ENCODE measurements at places on chromosomes 3 and 15.

DNA sequence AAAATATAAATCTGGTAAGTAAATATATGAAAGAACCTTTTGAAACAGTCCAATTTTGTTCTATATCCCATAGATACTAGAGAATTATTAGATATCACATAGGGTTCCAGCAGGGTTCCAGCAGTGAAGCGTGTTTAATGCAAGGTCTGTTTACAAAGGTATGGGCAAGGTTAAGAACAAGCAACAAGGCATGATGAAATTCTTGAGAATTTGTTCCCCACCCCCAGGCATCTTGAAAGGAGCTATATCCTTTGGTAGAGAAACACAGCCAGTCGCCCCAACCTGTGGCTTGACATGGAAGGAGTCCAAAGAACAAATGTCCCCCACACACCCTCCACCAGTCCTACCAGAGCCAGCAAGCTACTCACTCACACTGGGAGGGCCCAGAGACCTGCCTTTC, 18.6 kb upstream of the FNDC3B start:
- DNase-seq: no peak

- DNase-seq: peak; percentile 10
Observed at GRCh38 chr3:101571028-101571895, 2.7 kb upstream of the PCNP start.

DNA sequence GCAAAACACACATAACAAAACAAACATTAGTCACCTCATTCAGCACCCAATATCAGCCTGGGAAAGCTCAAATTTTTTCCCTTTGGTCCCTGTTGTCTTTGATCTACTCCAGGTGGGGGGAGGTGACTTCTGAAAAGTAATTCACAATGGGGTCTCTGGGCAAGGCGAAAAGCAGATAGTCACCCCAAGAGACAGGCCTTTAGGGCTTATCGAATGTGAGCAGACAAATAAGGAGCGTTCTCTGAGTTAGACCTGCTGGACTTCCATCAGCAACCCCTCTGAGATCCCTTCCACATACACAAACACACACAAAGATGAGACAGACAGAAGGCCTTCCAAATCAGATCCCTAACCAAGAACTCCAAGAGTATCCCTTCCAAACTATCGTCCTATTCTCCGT, 171.0 kb upstream of the SMAD3 start:
- no peak for DNase-seq

DNA sequence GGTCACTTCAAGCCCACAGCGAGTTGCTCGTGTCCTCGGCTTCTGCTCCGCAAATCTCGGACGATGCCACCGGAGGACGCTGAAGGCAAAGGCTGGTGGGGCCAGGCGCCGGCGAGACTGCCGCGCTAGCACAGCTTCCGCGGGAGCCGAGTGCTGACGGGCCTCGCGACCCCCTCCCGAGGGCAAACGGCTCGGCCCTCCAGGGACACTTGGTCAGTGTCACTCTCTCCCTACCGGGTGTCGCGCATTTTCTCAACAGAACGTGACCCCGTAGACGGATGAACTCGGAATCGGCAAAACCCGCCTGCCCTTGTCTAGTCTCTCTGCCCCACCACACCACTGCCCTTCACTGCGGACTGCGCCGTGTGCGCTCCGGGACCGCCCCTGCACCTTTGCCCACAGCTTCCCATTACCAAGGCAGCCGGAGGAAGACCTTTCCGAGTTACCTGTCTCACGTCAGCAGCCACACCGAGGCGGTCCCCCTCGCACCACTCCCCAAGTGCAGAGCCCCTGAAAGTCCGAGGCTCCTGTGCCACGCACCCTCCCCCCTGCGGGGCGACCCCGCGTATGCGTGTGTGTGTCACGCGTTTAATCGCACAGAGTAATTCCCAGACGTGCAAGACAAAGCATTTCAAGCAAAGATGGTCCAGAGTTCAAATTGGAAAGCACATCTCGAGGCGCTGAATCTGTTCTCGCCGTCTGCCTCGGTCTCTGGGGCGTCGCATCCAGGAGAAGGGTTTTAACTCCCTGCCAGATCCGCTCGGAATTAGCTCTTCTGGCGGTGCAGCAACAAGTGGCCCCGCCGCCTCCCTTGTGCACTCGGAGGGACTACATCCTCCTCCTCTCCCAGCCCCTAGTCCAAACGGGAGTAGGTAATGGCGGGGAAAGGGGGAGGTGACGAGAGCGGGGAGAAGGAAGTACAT, 245.0 kb upstream of the TOPAZ1 start:
- peak; percentile 58 for DNase-seq

DNA sequence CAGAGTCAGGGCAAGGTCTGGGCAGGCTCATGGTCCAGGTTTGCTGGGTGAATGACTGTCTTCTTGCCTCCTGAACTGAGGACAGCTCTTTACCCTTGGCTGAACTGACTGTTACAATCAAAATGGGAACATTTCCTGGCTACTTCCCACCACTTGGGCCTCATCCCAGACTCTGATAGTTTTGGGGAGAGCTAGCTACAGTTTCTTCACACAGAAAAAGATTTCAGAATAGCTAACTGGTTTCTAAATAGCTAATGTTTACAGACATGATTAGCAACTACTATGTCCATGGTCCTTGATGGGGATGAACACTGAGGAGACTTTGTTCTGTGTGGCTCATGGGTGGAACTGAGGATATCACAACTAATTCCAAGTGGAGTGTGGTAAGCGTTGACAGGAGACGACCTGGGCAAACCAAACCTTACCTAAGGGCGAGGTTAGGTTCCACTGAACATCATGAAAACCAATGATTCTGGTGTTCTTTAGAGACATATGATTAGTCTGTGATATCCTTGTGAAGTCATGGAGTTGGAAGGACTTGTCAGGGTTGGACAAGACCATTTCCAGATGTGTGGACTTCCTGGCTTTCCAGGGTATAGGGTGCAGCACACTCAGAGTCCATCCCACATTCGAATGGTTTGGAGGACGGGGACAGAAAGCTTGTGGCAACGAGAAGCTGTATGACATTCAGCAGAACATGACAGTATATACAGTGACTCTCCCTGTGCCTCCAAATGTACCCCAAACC, 7.3 kb downstream of the ALPK3 start:
- DNase-seq: peak; percentile 50

- no peak for DNase-seq
Observed at GRCh38 chr15:71259866-71260265, 144.6 kb downstream of the THSD4 start.

GRCh38 chr3:78235841-78236240, 1195.9 kb downstream of the ROBO2 start:
- DNase-seq: no peak

GRCh38 chr3:195557322-195557721, 14.2 kb upstream of the PPP1R2 start:
- DNase-seq: no peak

Measured in GM23248 (cell line).